A172 (cell line): ENCODE measurements at places on chromosomes 1 and 21. TPM values are rescaled to one million over a fixed set of nuclear protein-coding genes. Genes with fewer than 3 reads are reported as not detected.

DNA sequence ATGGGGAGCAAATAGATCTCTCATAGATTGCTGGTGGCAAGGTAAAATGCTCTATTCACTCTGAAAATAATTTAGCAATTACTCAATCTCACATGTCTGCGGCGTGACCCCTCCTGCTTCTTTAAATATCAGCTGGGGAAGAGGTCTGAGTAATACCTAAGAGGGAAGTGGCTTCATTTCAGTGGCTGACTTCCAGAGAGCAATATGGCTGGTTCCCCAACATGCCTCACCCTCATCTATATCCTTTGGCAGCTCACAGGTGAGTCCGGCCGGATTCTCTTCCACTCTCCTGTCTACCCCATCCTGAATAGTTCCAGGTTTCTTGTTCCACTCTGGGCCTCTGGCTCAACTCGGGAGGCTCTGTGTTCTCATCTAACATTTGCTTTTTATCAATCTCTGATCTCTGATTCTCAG lies at the start of gene SLAMF7:
SLAMF7 (plus strand) TSS at position 150 of the 414 bp plus-strand sequence; CDS start at position 205, 55 bp downstream.
- peak; percentile 74 for DNase-seq

DNA sequence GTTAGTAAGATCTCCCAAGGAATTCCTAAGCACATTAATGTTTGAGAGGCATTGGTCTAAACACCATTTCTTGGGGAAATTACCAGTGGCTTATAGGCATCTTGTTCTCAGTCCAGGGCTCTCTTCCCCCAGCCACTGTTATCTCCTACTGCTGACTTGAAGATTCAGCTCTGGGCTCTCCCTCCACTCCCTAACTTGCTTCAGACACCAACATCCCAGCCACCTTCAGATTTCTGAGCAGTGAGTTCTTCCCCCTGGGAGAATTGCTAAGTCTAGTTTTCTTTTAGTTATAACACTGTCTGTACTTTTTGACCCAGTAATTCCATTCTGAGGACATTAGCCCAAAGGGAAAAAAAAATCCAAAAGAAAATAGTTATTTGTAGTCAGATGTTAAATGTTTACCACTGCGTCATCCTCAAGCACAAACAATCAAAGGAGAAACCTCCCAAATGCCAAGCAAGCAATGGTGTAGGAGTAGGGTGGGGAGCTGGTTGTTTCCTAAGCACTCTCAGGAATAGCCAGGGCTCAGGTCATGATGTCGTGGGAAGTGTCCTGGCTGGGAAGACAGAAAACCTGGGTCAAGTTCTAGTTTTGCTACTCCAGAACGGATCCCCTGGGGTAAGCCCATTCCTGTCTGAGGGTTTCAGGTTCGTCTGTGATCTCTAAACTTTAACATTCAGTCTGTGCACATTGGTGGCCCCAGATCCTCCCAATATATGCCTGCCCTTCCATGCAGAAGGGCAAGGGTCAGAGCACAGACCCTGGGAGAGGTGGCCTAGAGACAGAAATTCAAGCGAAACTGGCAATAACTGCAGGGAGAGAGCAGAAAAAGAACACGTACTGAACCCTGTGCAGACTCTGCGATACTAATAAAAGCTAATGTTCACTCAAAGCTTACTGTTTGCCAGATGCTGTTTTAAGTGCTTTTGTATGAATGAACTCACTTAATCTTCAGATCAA lies 191.1 kb upstream of the FGGY start:
- DNase-seq = no peak

DNA sequence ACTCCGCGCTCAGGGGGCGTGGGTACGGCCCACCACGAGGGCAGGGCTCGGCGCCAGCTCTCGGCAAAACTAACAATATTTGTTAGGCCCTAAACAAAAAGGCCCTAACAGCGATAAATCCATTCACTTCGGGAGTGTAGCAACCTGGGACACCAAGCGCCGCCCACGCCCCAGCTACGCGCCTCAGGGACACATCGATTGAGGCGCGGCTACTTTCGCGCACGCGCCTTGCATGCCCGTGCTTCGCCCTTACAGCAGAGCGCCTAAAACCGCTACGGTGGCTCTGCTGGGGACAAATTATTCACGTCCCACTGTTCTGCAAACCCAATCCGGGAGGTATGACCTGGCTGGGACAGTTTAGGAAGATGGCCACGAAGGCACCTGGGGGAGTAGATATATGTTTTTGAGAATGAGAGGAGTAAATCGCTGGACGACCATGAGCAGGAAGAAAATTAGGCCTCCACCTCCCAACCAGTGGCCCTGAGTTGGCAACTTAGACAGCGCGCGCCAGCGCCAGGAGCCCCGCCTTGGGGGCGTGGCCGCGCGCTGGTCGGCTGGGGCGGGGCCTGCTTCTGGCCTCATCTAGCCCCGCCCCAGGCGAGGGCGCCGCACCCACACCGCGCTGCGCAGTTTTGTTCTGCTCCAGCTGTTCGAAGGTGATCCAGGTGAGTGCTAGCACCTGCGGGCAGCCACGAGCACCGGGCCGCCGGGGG lies at the start of gene MGST3:
MGST3 (plus strand) TSS at position 606 of the 713 bp plus-strand sequence. CDS start 18,614 bp downstream, outside the sequence.
- peak; percentile 93 for DNase-seq

Gene FAM229A
- 0.34 and 0.45 TPM in 2 replicates for total RNA-seq
